Lung (tissue), 17 donors: ENCODE measurements at places on chromosomes 7 and 10.

- peak; percentile 74 for DNase-seq
These were observed 208.6 kb upstream of the CCDC6 start for GRCh38 chr10:60114765-60115586.

- DNase-seq: peak; percentile 59
These were observed 164.1 kb upstream of the ADO start for GRCh38 chr10:62640411-62640810.

- no peak for DNase-seq
These were observed 11.4 kb downstream of the ZNF25 start for GRCh38 chr10:37965006-37965405.

- no peak for DNase-seq
These were observed 131.1 kb downstream of the KCND2 start for GRCh38 chr7:120404042-120404441.

DNA sequence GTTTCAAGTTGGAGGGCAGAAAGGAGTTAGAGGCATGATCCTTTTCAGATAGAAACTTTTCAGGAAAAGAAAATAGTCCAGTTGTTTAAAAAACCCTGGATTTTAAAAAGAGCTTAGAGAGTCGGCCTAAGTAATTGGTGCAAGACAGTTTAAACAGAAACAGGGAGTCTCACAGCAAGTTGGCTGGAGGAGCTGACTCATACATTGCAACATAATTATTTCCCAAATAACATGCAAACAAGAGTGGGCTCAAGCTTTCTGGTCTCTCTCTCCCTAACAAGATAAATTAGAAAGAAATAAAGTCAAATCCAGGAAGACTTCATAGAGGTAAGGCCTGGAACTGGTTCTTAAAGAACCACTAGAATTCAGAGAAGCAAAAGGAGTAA lies 100.3 kb upstream of the AGBL3 start:
- peak; percentile 78 for DNase-seq
